Fibroblast of upper back skin (primary cell): ENCODE measurements at places on chromosomes 3 and 15.

DNA sequence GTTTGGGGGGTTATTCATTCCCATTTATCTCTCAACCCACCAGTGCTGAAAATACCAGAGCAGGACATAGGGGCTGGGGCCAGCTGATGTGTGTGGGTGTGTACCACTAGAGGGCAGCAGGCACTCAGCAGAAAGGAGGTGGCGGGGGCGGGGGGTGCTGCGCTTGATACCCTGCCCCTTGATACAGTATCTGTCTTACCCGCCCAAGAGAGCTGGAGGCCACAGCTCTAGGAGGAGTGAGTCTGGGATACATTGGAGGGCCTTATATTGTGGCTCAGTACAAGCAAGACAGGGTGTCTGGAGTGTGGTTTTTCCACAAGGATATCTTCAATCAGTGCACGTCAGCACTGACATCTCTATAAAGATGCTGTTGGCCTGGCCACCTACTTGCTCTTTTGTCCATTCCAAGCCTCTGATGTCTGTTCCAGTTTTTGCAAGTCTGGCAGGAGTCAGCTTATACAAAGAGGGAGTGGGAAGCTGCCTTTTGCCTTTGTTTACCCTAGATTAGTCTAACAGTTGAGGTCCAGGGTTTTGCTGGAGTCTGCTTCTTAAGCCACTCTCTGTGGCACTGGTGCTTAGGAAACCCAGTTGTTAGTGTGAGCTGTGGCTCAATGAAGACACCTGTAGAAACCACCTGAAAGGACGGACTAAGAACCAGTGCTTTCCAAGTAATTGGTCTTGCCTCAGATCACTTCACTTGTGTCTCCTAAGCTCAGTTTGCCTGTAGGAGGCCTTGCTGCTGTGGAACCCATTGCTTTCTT lies 1.5 kb upstream of the RBM15B start:
- peak; percentile 49 for DNase-seq

DNA sequence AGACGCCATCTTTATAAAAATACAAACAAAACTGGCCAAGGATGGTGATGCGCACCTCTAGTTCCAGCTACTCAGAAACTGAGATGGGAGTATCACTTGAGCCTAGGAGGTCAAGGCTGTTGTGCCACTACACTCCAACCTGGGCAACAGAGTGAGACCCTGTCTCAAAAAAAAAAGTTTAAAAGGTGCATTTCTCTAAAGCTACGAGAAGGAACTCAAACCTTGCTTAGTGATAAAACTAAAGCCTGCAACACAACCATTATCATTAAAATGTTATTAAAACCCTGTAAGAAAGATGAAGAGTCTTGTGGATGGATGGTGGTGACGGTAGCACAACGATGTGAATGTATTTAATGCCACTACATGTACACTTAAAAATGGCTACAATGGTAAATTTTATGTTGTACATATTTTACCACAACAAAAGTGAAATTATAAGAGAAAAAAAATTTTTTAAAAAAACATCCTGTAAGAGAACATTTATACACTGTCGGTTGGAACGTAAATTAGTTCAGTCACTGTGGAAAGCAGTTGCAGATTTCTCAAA lies 3.1 kb downstream of the PLD1 start:
- no peak for DNase-seq

GRCh38 chr3:154119951-154120350 lies 1.2 kb upstream of the ARHGEF26 start:
- DNase-seq: no peak

GRCh38 chr15:52021128-52021671 lies 2.2 kb downstream of the MAPK6 start:
- peak; percentile 95 for DNase-seq

- no peak for DNase-seq
Measured at GRCh38 chr3:101068876-101069606, 75.8 kb upstream of the ABI3BP start.

GRCh38 chr15:70186152-70186551 lies 88.4 kb upstream of the TLE3 start:
- peak; percentile 34 for DNase-seq

- DNase-seq: no peak
Measured at GRCh38 chr3:54818486-54818885, 109.4 kb downstream of the LRTM1 start.

DNA sequence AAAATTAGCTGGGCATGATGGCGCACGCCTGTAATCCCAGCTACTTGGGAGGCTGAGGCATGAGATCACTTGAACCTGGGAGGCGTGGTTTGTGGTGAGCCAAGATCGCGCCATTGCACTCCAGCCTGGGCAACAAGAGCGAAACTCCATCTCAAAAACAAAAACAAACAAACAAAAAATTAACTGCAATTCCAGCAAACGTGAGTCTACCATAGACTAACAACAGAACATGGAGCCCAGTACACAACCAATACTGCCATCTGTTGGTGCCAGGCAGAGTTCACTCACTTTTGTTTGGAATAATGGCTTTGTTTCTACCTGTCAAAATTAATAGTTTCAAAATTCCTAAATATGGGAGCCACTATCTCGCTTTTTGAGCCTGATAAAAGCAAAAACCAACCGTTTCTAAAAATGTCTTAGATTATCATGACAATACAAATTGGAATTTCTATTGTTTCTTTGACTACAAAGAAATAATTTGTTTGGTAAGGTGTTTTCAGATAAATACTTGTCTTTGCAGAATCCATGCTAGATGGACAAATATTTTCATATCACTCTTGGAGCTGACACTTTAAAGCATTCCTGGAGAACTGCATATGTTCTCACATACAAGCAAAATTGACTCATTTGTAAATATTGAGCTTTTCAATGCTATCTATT lies 45.0 kb downstream of the GPR176 start:
- no peak for DNase-seq

GRCh38 chr15:61653110-61653509 lies 407.1 kb downstream of the VPS13C start:
- DNase-seq: no peak

- DNase-seq: no peak
Measured at GRCh38 chr15:69400850-69401249, 13.3 kb upstream of the KIF23 start.

DNA sequence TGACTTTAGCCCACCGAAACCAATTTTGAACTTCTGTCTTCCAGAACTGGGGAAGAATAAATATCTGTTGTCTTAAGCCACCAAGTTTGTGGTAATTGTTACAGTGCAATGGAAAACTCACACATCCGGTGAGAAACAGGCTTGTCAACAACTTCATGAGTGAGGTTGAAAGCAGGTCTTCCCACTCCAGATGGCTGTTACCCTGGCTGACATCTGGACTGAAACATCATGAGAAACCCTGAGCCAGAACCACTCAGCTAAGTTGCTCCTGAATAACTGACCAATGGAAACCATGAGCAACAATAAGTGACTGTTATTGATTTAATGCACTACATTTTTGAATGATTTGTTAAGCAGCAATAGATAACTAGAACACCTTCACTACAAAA lies 10.3 kb downstream of the ACSBG1 start:
- DNase-seq: no peak

DNA sequence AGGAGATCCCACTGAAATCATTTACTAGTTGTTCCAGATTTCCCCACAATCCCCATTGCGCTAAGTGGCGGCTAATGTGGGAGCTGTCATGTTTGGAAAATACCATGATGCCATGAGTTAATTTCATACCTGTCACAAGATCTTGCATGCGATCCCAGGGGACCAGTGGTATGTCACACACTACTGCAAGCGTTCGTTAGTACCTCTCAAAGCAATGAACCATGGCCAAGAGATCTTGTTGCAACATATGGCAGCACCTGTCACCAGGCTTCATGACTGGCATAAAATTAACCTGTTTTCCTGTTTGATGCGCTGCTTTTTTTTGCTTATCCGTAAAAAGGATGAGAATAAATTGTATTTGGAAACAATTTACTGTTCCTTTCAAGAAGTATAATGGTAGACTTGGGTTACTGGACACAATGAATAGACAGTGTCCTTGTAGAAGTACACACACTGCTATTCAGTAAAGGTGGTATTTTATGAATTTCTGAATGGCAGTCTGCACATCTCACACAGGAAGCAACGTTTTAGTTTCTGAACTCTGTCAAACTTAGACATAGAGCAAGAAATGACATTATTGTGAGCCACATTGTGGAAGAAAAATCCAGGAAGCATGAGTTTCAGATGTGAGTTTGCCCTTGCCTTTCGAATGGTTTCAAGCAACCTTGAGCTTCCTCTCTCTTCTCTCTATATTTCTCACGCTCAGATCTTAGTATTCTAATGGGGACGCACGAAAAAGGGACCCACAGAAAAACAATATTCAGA lies 81.9 kb downstream of the CHL1 start:
- no peak for DNase-seq

GRCh38 chr15:95293456-95294031 lies 1037.0 kb upstream of the NR2F2 start:
- DNase-seq: no peak

- DNase-seq: peak; percentile 32
Measured at GRCh38 chr15:90000186-90001001, 730 bp upstream of the ZNF710 start.

- DNase-seq: no peak
Measured at GRCh38 chr3:162376761-162377160, 880.2 kb downstream of the OTOL1 start.

GRCh38 chr3:149501524-149501923 lies 27.0 kb downstream of the TM4SF4 start:
- DNase-seq: peak; percentile 61

- no peak for DNase-seq
Measured at GRCh38 chr3:190546881-190547510, 33.1 kb downstream of the IL1RAP start.

- peak; percentile 11 for DNase-seq
Measured at GRCh38 chr3:102336130-102336529, 98.7 kb upstream of the ZPLD1 start.

GRCh38 chr15:92655178-92655995 lies at the start of gene FAM174B:
Gene FAM174B, minus strand, starts transcription at chr15:92655775.
- DNase-seq: peak; percentile 26

- no peak for DNase-seq
Measured at GRCh38 chr3:143952569-143953072, 19.0 kb upstream of the DIPK2A start.

DNA sequence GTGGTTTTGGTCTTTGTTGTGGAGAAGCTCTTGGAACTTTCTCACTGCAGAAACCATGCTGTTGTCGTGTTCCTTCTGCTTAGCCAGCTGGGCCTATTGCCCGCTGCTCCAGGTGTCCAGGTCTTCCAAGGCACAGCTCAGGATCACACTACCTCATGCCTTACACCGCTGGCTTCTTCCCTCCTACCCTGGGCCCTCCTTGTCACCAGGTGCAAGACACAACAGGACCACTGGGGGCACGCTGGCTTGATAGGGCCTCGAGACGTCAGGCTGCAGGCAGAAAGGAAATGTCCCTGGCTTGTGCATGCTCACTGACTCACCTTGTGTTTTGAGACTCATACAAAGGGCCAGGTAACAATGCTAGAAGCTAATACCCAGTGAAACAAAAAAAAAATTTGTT lies 32.3 kb downstream of the PAQR9 start:
- DNase-seq: no peak

DNA sequence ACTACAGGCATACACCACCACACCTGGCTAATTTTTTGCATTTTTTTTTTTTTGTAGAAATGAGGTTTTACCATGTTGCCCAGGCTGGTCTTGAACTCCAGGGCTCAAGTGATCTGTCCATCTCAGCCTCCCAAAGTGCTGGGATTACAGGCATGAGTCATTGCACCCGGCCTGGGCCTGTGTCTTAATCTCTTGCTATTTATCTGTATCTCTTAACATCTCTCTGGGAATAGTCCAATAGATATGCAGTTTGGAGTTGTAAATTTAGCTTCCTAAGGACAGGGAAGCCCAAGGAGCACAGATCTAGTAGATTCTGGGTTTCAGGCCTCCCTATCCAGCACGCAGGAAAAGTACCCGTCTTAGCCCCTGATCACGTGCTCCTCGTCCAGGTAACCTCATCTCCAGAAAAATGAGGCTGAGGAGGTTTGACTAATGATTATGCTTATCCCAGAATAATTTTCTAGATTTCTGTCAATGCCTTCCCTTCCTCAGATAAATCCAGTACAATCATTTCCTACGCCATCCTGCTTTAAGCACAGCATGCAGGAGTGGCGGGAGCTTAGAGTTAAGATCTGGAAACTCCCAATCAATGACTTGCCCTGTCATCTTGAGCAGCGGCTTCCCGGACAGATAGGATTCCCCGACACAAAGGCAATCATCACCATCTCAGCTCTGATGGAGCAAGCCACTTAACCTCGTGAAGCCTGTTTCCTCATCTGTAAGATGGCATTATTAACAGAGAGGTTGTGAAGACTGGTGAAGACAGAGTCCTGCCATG lies 12.3 kb upstream of the CTDSPL start:
- no peak for DNase-seq

DNA sequence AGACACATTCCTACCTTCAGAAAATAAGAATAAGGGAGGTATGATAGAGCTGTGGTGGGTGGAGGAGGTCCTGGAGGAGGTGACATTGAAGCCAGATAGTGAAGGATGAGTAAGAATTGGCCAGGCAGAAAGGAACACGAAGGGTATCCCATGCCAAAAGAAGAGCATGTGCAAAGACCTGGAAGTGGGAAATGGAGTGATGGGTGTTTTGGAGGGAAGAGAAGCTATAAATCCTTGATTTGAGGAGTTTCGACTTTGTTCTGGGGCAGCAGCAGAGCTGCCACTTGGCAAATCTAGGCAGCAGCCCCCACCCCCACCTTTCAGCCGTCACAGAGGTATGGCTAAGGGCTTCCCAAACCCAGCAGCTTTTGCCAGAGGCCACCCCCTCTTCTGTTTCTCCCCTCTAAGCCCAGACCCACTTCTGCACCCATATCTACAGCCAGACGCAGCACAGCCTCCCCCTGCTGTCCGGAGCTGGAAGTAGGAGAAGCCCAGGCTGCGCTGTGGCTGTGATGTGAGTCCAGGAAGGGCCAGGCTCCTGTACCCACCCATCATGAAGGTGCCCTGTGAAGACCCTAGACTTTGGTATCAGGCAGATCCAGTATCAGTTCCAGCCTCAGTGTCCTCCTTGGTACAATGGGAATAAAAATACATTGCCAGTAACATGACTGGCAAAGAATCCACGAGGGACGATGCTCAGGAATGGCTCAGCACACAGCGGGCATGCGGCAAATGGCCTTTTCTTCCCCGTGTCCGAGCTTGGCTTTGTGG lies 188.7 kb upstream of the LINGO1 start:
- DNase-seq: peak; percentile 45

DNA sequence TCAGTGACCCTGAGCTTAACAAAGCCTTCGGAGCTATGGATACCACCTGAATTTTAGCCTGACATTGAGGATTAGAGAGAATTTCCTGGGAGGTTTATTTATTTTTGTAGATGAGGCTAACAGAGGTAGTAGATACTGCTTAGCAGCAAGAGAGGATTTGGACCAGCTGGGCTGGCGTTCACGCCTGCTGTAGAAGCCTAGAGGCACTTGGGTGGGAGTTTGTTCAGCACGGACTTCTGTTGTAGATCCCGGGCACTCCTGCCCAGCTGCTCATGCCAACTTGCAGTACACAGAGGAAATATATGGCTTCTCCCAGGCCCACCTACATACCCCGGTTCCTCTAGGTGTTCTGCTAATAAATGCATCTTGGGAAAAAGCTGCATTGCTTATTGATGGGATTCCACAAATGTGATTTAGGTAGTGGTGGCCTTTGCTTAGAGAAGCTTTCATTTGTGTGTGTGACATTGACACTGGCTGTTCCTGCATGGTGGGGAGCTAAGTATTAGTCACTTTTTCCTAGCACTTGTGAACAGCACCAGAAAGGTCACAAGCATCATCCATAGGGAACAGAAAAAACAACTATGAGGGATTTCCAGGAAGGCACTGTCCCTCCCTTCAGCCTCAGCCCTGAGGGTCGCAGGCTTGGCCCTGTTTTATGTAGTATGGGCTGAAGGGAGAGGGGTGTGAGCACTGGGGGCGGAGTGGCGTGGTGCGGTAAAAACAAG lies 324.8 kb upstream of the LRRFIP2 start:
- DNase-seq: no peak
